ENCODE measurements at places on chromosomes 11 and 22.
A peak's percentile ranks its signal among the peaks of the same experiment; 100 is the strongest.

DNA sequence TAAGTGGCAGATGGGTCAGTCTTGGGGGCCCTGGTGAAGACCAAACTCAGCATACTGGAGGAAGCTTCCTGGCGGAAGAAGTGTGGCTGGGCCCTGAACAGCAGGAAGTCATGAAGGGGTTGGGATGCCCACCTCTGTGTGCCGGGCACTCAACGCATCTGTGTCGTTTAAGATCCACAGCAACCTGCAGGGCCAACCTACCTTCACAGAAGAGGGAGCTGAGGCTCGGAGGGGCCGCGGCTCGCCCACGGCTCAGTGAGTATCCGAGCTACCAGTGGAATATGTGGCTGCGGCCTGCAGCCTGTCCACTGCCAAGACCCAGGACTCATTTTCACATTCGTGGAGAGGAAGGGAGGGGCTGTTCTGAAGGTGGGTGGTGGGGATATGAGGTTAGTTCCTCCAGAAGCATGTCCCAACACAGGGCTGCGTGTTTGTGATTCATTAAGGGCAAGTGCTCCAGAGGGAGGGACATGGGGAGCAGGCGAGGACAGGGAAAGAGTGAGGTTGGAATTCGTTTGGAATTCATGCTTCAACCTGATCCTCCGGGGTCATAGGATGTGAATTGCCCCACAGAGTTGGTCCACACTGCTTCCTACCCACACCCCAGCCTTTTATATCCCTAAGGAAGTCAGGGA is 99.6 kb downstream of the MPPED1 start:
- no peak for DNase-seq

GRCh38 chr22:46055181-46055875 is 78.4 kb upstream of the WNT7B start:
- peak; percentile 49 for DNase-seq

- DNase-seq: no peak
Measured at GRCh38 chr11:95011376-95011775, 13.7 kb upstream of the KDM4E start.

GRCh38 chr22:27906241-27906640 is 12.8 kb downstream of the PITPNB start:
- DNase-seq: no peak

DNA sequence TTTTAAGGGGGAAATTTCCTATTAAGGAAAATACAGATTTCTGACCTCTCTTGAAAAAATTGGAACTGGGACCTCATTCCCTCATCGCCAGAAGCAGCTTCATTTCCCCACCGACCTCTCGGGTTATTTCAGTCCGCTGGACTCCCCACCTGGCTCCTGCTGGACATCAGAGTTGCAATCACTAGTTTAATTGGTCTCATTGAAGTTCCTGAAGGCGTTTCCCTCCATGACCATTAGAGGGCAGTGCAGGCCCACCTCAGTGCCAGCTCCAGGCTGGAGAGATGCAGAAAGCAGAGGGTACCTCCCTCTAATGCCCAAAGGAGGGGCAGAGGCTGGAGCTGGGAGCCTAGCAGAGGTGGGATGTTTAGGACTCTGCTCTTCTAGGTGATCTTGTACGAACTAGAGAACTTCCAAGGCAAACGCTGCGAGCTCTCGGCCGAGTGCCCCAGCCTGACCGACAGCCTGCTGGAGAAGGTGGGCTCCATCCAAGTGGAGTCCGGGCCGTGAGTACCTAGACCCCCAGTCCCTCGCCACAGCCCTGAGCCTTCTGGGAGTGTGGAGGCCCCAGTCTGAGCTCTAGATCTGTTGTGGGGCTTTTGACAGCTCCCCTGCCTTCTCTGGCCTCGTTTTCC is 2.7 kb downstream of the CRYBB3 start:
- peak; percentile 70 for DNase-seq

DNA sequence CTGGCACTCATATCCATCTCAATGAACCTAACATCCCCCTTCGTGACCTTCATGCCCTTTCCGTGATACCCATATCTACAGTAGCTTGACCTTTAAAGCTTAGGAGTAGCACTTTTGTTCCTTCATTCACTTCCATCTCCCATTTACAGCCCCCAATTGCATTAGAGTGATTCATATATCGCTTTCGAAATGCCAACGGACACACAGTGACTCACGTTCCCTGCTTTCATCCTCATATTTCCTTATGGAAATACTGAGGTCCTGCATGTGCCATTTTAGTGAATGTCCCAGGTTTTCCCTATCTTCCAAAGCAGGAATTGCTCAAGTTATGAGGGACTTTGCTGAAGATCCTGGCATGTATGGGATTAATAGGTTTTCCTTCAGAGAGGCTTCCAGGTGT is 44.3 kb upstream of the CEP126 start:
- DNase-seq: no peak

DNA sequence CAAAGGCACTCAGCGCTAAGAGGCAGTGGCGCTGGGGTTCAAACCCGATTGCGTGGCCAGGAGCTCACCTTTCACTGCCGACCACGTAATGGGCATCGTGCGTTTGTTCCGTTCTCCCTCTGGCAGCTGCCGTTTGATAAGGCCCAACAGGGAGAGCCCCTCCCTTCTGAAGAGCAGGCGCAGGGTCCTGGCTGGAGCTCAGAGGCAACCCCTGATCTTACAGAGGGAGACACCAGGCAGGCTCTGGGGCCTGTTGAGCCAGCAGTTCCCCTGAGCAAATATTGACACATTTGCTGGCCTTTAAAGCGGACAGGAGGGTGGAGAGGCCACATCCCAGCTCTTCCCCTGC is 11.7 kb upstream of the C1QTNF6 start:
- peak; percentile 49 for DNase-seq

DNA sequence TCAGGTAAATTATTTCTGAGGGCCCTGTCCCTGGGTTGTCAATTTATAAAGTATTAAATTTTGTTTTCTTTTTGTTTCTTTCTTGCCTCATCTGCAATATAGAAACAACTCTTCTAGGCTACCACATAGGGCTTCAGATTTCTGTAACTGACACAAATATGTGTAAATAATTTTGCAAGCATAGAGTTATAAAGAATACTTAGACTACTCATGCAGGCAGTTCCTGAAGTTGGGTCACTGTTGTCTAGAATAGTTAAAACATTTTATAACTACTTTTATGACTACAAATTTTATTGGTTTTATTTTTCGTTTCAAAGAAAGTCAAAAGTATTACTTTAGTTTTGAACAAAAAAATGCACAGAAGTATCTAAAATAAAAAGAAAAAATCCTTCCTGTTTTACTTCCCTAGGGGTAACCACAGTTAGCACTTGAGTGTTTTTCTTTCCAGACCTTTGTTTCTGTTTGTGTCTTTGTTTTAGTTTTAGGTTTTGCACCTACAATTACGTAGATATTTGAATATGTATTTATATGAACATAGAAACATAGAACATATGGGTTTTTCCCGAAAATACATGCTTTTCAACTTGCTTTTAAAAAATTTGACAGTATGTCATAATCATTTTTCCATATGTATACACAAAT is 12.4 kb upstream of the TMEM123 start:
- no peak for DNase-seq

DNA sequence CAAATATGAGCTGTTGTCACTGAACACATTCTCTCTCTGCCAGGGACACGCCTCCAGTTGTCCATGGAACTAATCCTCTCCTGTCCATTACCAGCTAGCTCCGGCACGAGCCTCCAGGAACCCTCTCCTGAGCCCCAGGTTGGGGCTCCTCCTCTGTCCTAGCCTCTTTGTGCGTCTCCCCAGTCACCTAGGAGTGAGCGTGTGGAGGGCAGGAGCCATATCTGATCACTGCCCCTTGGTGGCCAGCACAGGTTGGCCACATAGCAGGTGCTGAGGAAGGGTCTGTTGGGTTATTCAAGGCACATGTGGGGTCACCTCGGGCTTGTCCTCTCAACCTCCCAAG is 2.5 kb downstream of the SYVN1 start:
- no peak for DNase-seq

GRCh38 chr11:68010090-68011041 is at the start of gene ALDH3B1:
Gene ALDH3B1 (plus strand): TSS chr11:68010327. CDS start chr11:68015298, 4,971 bp downstream.
- DNase-seq: peak; percentile 40

DNA sequence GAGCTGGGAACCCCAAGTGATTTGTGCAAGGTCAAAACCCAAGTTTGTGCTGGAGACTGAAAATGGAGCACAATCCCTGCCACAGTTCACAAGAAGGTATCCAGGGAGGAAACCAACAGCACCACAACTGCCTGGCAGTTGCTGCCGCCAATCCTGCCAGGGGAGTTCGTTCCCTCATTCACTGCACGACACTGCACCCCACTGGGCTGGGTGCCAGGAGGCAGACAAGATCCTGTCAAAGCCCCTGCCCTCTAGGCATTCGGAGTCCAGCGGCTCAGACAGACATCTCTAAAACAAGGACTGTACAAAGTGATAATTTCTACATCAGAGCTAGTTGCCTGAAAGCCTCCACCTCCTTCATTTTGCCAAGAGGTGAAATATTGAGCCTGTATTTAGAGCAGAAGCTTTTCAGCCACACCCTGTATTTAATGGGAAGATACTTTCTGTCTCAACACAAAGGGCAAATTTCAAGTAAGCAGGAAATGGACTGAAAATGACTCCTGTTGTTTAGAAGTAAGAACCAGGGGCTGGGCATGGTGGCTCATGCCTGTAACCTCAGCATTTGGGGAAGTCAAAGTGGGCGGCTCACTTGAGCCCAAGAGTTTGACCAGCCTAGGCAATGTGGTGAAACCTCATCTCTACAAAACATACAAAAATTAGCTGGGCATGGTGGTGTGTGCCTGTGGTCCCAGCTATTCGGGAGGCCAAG is 277.4 kb upstream of the NARS2 start:
- DNase-seq: no peak

DNA sequence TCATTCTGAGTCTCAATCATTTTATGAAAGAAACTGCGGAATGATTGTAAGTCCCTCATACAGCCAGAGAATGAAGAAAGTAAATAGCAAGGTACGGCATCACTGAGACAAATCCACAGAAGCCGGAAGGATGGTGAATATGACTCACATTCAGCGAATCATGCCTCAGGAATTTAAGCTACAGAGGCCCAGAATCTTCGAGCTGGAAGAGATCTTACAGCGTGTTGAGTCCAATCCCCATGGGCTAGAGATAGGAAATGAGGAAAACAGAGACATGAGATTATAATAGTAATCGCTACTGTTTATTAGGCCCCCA is 173.2 kb downstream of the KIF18A start:
- peak; percentile 24 for DNase-seq

DNA sequence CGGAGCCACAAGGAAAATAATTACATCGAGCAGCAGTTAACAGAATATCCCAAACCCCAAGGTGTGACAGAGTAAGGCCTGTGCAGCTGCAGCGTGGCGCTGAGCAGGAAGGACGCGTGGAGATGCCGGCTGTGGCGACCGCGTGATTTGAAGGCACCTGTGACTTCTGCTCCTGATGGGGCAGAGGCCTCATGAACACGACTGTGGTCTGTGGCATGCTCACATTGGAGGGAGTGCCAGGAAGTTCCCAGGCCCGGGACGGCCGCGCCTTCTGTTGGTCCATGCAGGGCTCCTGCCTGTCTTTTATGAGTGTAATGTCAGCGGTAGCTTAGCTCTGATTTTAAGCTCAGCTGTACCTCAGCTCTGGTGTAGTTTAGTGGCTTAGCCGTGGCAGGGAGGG is 50.4 kb downstream of the TPCN2 start:
- DNase-seq: no peak

DNA sequence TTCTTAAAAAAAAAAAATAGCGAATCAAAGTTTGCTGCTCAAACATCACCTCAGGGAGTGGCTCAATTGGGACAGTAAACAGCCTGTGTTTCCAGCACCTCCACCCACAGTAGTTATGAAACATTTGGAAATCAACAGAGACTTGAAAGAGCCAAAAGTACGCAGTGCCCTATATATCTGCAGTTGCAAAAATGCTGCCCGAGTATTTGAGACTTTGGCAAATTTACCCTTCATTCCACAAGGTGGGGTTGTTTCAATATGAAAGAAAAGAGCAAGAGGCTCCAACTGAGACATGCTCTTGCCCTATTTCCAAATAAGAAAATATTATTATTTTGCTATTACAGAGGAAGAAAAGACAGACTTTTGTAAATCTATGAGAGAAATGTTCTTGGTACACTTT is 851.1 kb upstream of the RAG2 start:
- peak; percentile 9 for DNase-seq

DNA sequence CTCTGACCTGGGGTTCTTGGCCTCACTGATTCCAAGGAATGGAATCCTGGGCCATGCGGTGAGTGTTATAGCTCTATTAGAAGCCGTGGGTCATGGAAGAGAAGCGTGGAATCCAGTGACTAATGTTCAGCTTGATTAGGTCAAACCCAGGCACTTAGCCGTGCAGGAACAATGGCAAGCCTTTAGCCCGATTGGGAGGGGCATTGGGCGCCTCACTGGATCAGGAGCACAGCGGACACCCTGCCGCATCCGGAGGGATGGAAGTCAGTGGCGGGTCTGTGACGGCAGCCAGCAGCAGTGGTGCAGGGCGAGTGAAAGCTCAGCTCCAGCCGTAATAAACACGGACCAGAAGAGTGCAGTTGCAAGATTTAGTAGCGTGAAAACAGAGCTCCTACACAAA is 20.5 kb upstream of the SLC17A6 start:
- no peak for DNase-seq

DNA sequence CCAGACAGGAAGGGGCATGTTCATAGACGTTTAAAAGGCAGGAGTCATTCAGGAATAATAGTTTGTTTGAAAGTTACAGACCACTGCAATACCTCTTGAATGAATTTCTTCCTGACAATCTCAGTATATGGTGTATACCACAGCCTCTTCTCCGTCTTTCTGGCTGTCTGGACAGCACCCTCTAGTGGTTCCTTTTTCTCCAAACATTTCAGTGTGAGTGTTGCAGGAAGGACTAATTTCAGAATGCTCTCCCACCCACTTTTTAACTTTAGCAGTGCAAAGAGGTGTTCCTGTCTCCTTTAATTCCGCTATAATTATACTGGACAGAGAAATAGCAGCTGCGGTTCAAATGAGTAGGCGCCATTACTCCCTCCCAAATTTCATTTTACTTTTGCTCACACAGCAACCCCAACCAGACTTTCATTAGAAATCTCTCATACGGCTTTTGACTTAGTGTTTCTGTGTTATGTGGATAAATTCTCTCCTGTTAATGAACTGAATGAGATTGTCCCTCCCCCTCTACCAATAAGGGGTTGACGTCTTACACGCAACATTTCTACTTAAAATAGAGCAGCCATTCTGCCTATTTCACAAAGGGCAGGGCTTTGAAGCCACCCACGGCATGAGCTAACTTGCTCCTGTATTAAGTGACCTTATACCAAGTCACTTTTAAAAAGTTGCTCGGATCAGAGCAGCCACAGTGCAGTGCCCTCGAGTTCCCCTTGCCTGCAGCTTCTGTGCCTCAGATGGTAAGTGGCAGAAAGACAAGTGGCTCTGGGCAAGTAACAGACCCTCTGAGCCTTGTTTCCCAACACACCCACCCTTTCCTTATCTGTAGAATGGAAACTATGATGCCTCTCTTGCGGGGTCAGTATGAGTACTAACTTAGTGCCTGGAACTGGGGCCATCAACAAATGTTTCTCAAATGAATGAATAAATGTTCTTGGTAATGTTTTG is 368.6 kb downstream of the OPCML start:
- peak; percentile 76 for DNase-seq

Data from T47D (cell line).